Iris pigment epithelial cell (primary cell): ENCODE measurements at places on chromosomes 2 and 18.
A peak's percentile ranks its signal among the peaks of the same experiment; 100 is the strongest.

DNA sequence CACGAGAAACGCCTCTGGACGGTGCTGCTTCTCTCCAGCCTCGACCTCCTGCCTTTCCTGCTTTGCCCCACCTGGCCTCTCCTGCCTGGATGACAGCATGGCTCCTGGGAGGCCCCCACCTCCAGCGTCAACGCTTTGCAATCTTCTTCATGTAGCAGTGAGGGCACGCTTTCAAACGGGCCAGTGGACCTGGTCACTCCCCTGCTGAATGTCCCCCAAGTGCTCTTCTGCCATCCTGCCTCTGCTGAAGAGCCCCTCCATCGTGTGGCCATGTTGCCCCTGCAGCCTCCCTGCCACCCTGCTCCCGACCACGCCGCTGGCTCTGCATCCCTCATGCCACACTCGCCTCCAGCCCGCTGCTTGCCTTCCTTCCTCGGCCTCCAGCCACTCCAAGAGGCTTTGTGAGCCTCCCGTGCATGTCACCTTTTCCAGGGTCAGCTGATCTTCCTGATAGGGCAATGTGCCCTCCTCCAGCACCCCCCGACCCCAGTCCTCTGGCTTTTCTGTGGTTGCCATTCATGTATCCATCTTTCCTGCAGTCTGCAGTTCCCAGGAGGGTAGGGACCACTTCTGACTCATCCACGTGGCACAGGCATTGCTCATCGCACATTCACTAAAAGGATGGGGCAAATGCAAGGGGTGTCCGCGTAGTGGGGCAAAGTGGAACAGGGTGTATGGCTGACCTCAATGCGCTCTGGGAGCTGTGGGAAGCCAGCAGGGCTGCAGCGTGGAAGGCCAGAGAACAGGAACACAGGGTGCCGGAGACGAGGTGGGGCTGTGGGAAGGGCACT is 268.8 kb downstream of the TWIST2 start:
- no peak for DNase-seq

GRCh38 chr2:185608799-185609198 is 129.8 kb upstream of the FSIP2 start:
- DNase-seq: no peak

DNA sequence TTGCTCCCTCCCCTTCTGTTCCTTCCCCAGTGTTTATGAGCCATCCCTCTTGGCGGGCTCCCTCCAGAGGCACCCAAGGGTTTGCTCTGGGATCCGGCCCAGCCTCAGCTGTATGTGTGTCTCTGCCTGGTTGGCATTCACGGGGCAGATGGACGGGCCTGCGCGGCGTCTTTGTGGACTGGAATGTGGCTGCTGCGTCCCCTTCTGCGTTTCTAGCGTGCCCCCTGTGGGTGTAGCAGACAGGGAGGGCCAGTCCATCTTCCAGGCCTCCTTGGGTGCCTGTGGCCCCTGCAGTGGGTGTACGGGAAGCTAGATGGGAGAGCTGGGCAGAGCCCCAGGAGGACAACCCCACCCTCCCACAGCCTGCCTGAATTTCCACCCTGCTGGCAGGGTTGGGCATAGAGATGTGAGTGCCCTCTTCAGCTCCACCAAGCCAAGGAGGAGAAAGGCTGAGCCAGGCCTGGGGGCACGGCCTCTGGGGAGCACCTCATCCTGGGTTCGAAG is 15.7 kb downstream of the GPC1 start:
- no peak for DNase-seq

- peak; percentile 85 for DNase-seq
Measured at GRCh38 chr2:109438773-109439389, 174.9 kb downstream of the SEPTIN10 start.

GRCh38 chr2:241482126-241482955 is 26.0 kb downstream of the STK25 start:
- DNase-seq: no peak

GRCh38 chr2:174117951-174118930 is 130.1 kb downstream of the OLA1 start:
- peak; percentile 88 for DNase-seq

GRCh38 chr2:172488556-172488955 is 61.2 kb downstream of the ITGA6 start:
- no peak for DNase-seq

DNA sequence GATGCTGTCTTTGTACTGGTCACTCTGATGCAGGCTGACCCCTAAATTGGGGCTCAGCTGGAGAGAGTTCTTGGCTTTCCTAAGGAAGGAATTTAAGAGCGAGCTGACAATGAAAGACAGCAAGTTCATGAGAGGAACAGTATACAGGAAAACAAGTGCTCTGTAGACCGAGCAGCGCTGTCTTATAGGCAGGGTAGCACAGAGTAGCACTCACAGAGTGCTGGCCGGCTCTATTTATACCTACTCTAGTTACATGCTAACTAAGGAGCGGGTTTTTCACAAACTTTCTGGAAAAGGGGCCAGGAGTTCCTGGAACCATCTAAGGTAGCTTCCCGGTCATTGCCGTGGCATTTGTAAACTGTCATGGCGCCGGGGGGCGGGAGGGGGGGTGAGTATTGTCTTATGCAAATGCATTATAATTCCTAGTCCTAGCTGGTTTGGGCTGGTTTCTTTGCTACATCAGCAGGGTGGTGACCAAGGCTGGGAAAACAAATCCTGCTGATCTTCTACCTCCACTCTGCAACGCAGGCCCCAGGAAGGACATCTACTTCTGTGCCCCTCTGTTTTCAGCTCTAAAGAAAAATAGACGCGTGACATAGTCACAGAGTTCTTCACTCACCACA is 31.6 kb upstream of the MAP3K20 start:
- no peak for DNase-seq

DNA sequence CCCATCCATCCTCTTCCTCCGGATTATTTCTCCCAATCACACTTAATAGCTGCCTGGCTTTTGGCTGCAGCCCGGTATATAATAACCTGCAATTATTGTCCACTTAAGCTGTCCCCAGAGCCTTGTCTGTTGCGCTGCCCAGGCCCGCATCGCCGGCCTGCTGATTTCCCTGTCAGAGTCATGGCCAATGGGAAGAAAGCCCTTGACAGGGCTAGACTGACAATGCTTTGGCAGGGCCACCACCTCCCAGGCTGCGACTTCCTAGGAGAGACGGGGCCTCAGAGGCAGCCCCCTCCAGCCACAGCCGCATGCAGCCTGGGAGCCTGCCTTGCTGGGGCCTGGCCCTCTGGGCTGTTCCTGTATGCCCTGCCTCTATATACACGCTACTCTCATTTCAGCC is 10.0 kb upstream of the CELF4 start:
- DNase-seq: no peak

DNA sequence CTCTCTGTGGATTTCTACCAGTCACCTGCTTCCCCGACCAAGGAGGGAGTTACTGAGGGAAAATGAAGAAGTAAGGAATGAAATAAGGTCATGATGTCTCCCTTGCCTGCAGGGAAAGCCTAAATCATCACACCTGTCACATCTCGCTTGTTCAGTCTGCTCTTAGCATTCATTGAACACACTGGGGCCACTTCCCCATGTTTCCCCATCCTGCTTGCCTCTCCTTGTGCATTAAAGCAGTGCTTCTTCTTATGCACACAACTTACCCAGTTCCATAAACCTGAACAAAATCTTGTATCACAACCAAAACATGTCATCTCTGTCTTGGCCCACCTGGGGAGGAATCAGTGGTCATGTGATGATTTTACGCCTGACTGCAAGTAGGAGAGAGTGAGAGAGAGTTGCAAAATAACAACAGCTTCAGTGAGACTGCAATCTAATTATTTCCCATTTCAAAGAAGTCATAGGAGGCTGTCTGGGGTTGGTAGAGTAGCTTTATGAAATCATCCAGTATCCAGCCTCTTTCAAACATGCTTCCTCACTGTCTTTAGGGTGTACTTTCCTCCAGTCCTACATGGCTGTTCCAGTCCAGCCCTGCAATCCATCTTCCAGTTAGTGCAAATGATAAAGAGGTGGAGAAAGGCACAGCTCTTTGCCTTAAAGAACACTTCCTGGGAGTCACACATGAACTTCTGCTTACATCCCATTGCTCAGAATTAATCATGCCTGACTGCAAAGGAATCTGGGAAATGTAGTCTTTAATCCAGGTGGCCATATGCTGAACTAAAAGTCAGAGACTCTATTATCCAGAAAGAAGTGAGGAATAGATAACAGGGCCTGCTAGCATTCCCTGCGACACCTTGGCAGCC is 220.1 kb downstream of the HAUS1 start:
- peak; percentile 79 for DNase-seq

DNA sequence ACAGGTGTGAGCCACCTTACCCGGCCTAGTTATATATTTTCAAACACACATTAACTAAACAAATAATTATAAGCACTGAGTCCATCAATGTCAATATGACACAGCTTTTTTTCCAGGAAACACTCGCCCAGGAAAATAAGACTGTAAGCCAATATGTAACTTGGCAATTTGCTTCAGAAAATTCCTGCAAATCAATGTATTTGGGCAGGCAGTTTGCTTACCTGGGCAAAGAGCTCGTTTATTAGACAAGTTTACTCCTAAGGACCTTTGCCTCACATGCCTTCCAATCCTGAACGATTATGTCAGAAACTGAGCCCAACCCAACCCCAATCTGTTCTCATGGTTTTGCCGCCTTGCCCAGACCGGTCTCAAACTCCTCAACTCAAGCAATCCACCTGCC is 34.7 kb upstream of the NDUFV2 start:
- DNase-seq: no peak

DNA sequence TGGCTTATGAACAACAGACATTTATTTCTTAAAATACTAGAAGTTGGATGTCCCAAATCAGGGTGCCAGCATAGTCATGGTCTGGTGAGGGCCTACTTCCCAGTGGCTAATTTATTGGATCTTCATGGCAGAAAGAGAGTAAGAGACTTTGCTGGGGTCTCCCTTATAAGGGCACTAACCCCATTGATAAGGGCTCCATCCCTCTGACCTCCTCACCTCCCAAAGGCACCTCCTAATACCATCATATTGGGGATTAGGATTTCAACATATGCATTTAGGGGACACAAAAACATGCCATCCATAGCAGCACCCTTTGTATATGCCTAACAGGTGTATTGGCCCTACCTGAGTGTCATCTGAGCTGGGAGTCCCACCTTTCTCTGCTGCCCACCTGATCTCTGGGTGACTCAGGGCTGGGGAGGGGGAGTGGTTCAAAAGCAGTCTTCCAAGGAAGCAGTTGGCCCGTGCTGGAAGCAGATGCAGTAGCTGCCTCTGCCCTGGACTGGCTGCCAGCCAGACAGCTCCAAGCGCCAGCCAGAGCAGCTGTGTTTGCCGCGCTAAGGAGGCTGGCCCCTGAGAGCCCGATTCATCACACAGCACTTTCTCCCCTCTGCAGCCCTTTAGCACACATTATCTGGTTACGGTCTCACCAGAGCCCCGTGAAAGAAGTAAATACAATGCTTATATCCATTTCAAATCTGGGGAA is 84.6 kb downstream of the SMAD7 start:
- no peak for DNase-seq

DNA sequence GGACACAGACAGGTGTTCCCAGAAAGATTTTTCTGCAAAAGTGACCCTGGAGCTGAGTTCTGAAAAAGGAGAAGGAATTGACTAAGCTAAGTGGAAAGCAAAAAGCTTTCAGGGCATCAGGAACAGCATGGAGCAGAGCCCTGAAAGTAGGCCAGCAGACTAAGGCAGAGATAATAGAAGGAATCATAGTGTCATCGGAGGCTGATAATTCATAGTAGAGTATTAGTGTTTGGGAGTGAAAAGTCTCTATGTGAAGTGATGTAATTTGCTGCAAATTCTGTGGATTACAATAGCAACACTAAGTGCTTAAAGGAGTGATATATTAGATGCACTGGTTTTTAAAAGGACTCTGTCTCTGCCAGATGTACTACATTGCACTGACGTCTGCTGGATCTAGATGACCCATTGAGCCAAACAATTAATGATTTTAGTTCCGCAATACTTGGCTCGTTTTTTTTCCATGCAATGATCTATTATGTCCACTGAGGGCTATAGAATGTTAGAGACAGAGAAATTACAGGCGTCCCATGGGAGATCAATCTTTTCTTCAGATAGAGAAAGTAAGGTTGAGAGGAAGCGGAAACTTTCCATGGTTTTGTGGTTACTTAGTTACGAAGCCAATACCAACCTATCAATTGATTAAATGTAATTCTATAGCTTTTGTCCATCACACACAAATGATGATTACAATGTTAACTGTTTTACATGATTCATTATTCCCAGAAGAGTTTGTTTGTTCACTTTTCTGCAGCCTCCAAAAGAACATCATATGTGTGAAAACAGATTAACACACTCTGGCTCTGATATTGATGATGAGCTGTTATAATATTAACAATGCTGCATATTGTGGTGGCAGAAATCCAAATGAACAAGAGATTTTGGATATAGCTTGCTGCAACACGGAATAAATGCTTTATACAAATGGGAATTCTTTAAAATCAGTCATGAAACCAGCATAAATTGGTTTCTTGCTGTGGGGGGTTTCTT is 143.7 kb downstream of the MC4R start:
- no peak for DNase-seq

GRCh38 chr2:7497178-7497577 is 580.0 kb downstream of the RNF144A start:
- DNase-seq: no peak

GRCh38 chr18:6940451-6940850 is 177.1 kb downstream of the LAMA1 start:
- no peak for DNase-seq

DNA sequence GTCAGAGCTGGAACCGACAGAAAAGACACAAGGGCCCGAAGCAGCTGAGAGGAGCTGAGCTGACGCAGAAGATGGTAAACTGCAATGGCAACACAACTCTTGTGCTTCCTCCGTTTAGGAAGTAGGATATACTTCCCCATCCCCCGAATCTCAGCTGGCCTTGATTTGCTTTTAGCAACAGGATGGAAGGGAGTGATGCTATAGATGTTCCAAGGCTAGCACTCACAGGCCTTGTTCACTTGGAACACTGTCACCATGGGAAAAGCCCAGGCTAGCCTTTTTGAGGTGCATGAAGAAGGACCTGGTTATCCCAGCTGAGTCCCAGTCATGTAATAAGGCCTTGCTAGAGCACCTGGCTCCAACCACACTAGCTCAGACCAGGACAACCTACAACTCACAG is 26.0 kb downstream of the STAT1 start:
- DNase-seq: no peak

- no peak for DNase-seq
Measured at GRCh38 chr2:56209701-56210100, 25.9 kb downstream of the CCDC85A start.

DNA sequence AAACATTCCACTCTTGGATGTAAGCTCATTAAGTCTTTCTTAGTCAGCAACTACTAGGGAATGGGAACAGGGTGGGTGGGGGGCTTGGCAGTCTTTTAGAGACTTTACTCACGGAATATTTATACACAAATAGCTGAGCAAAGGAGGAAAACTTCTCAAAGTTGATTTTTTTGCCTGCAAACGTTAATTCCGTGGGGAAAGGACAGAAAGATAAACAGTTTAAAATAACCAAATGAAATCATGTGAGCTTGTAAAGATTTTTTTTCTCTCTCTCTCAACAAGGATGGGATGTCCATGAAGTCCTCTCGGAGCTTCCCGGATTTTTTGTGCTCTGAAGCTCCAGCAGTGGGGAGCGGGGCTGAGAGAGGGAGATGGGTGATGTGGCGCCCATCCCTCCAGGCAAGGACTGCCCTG is 32.2 kb upstream of the MAT2A start:
- DNase-seq: no peak

GRCh38 chr2:141316606-141317005 is 814.2 kb downstream of the LRP1B start:
- peak; percentile 1 for DNase-seq

- DNase-seq: no peak
Measured at GRCh38 chr2:101399021-101399799, 11.9 kb upstream of the CREG2 start.

GRCh38 chr2:20097889-20098714 is 46.7 kb upstream of the LAPTM4A start:
- peak; percentile 89 for DNase-seq
